Thymus (tissue), 14 donors: ENCODE measurements at places on chromosomes 6 and 20.

DNA sequence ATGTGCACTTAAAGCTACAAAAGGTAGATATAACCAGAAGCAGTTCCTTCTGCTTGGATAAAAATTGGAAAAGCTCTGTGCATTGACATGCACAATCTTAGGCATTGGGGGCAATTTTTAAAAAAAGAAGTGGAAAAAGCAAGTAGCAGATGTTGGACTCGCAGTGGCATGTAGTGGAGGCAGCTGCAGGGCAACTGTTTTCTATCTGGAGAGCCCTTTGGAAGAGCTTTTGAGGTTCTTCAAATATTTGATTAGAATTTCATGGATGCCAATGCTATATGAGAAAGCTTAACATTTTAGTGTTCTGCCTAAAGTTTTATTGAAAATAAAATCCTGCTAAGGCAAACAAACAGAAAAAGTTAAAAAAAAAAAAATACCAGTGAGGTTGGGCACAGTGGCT, 388.3 kb upstream of the RNF217 start:
- DNase-seq: no peak

GRCh38 chr6:31156641-31157040, 961 bp downstream of the CCHCR1 start:
- DNase-seq: no peak

- DNase-seq: no peak
Observed at GRCh38 chr20:41135888-41136679, 1.3 kb upstream of the PLCG1 start.

DNA sequence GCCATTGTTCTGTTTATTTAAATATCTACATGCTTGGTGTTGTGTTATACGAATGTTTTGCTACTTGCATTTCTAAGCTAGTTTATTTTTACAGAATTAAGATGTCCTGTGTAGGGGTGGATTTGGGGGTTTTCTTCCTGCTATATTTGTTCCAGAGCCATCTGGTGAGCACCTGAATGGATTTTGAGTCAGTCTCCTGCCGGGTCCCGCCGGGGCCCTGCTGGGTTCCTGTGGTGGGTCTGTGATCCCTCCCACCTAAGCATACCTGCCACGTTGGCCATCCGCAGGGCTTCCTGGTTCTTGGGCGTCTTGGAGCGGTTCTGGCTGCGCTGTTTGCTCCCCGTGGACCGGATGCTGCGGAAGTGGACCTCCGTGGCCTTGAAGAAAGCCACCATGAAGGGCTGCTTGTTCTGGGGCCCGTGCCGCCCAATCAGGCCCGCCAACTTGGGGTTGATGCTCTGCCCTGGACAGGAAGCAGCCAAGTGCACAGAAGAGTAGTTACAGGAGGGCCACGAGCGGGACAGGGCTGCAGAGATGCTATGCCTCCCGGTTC, 82.9 kb downstream of the BMP7 start:
- DNase-seq: no peak

GRCh38 chr6:137923866-137924653, 57.0 kb downstream of the TNFAIP3 start:
- no peak for DNase-seq

GRCh38 chr6:167730441-167730840, 96.3 kb upstream of the AFDN start:
- no peak for DNase-seq

DNA sequence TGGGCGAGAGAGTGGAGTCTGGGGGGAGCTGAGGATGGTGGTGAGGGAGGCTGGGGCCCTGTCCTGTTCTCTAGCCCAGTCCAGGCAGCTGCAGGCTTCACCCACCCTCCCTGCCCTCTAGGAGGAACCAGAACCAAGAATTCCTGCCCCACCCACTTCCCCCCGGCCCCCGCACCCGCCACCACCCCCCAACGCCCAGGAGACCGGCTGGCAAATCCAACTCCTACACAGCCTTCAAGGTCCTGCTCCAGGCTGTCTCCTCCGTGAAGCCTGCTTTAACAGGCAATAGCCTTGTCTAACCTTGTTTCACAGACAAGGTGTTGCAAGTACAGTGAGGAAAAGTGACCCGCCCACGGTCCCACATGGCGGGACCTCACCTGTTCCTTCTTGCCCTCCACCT, 2.4 kb downstream of the SPDEF start:
- DNase-seq: no peak

GRCh38 chr20:36339646-36340592, 33.8 kb downstream of the DLGAP4 start:
- DNase-seq: no peak

DNA sequence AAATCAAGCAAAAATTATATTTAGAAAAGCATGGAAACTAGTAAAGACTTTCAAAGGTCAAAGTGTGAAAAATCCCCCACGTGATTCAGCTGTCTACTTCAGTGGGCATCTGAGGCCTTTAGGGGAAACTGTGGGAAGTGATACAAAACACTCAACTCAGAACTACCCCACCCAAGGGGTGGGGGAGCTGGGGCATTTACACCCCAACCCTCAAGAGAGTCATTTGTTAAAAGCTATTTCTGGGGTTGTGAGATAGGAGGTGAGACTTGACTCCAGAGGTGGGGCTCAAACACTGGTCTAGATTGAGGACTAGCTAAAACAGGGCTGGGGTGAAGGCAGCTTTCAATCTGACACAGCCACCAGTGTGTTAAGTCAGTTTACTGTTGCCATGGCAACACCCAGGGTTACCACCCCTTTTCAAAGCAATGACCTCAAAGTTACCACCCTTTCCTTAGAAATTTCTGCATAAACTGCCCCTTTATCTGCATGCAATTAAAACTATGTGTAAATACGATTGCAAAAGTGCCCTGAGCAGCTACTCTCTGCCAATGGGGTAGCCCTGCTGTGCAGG, 9.9 kb upstream of the GTSF1L start:
- no peak for DNase-seq

DNA sequence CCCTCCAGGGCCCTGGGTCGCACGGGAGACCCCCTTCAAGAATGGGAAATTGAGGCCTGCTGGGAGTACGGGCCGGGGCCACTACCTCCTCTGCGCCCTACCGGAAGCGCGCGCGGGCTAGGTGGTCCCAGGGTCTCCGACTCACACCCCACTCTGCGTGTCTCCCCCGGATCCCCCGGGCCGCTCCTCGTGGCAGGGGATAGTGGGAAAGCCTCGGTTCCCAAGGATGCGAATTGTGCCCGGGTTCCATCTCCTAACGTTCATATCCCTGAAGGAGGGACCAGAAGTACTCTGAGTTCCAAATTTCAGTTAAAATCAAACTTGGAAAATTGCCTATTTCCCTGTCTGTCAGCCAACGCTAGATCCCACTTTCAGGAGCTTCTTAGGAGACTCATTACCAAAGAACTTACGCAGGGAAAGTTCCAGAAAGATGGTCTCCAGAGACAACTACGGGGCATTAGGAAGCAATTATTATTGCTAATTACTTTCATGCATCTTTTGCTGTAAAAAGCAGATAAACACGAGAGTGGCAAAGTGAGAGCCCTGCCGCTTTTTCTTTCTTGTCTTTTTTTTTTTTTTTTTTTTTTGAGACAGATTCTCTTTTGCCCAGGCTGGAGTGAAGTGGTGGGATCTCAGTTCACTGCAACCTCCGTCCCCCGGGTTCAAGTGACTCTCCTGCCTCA, 858 bp downstream of the FAM83D start:
- DNase-seq: peak; percentile 8

DNA sequence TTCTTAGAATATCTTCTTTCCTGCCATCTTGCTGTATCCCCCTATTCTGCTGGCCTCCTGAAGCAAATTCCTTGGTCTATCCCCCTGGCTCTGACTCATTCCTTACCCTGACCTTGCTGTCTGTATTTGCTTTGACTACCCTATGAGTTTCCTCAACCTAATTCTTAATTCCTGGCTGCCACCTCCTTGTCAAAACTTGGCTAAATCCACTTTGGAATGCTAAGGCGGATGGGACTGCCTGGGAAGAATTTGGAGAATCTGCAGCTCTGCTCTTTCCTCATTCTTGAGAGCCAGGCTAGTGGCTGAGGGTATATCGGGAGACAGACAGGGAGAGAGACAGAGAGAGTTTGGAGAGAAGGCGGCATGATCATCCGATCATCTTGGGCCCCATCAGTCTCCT, 24.4 kb downstream of the CAP2 start:
- DNase-seq: no peak

DNA sequence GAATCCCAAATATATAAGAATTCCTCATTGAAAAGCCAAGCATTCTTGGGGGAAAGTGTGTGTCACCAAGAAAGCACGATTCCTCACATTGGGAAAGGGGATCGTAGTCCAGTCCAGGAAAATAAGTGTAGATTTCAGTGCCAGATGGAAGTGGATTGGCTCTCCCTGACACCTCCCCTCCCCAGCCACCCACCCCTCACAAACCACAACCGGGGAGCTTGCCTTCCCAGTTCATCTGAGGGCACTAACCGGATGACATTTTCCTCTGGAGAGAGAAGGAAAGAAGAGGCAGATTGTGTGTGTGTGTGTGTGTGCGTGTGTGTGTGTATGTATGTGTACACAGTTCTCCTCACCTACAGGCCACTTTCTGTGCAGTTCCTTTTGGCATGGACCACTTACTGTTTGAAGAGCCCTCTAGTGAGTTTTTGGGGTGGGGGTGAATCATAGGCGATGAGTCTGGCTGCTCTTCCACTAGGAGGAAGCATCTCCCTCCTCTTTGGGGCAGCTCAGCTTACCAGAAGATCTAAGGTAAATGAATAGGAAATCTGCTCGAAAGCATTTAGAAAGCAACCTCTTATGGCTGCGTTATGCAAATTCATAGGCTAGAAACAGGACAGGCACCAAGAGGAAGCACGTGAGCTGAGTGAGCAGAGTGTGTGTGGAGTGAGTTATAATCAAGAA, 20.8 kb downstream of the DAAM2 start:
- no peak for DNase-seq

DNA sequence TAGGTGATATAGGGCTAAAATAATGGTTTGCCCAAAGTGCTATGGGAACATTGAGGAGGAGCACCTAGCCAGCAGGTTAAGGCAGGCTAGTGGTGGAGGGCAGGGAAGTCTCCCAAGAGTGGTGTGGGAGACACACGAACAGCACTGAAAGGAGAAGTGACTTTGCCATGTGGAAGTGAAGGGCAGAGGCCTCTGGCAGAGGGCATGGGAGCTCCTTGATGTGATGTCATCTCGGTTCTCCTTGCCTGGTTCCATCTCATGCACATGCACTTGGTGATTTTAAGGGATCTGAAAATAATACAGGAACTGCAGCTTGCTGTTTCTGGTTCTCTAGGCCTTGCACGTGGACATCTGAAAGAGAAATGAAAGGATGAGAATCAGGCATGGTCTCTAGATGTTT, 4.7 kb upstream of the MAP3K4 start:
- DNase-seq: no peak

DNA sequence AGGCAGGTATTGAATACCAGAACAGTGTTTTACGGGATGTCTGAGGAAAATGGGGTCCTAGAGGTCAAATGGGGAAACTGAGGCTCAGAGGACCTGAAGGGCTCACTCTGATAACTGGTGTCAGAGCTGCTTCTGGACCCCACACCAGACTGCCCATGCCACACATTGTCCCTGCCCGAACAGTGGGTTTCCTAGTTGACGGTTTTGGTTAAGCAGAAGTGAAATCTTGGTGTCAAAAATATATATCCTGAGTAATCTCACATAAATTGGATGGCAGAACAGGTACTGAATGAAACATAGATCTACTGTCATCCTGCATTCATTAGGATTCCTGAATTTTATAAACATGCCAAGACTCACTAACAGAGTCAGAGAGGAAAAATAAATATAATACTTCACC, 16.3 kb downstream of the NOX3 start:
- no peak for DNase-seq
